Psoas muscle (tissue), 8 donors: ENCODE measurements at places on chromosomes 1 and 21. TPM values are rescaled to one million over a fixed set of nuclear protein-coding genes. Genes with fewer than 3 reads are reported as not detected.

PLCH2 gene
- 0.60 TPM for total RNA-seq

GRIK1 gene
- not detected for total RNA-seq

HSD3B1 gene
- not detected for total RNA-seq

FAM72D gene
- total RNA-seq, result not detected

SLC50A1 gene
- 8.1 TPM for total RNA-seq

CELSR2 gene
- 5.7 TPM for total RNA-seq

DNA sequence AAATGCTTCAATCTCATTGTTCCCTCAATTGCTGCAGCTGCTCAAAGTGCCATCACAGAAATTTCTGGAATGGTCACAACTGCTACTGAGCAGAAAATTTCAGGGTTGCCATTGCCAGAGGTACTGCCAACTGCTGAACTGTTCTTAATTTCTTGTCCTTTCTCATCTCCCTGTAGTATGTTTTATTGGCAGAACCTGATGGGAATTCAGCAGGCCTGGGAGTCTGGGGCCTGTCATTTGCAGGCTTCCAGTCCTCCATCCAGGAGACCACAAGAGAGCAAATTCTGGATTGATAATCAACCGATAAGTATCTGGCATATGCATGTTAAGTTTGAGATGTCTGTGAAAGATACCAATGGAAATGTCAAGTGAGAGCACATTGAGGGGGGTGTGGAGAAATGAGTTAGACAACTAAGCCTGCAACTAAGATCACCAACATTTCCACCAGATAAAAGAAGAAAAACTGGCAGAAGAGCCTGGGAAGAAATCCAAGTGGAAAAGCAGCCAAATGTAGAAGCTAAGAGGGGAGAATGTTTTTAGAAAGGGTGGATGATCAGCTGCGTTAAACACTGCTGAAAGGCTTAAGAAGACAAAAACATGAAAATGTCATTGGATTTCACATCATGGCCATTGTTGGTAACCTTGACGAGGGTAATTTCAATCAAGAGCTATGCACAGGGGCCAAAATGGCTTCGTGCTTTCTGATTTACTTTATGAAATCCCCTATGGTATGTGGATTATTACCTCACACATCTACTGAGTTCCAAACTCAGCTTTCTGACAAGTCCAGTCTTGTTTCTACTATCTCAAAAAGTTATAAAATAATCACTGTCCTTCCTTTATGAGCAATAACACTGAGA is 648.1 kb downstream of the PLPP3 start:
- no peaks in the 10 kb centered on the region for H3K27me3 ChIP-seq
- H3K36me3 ChIP-seq, result no peaks in the 10 kb centered on the region
- no peak for DNase-seq
- no peaks in the 10 kb centered on the region for H3K4me1 ChIP-seq
- H3K27ac ChIP-seq, result no peak overlapping the region
- no peak overlapping the region for H3K4me3 ChIP-seq

- peaks cover 3% of the 10 kb centered on the region for H3K4me1 ChIP-seq
- H3K36me3 ChIP-seq, result no peaks in the 10 kb centered on the region
- H3K27ac ChIP-seq, result no peak overlapping the region
- DNase-seq, result no peak
- H3K27me3 ChIP-seq, result peaks cover 38% of the 10 kb centered on the region
- no peak overlapping the region for H3K4me3 ChIP-seq
Observed at GRCh38 chr1:165114889-165115285, 241.6 kb downstream of the LMX1A start.

- H3K27ac ChIP-seq, result no peak overlapping the region
- H3K36me3 ChIP-seq, result no peaks in the 10 kb centered on the region
- H3K27me3 ChIP-seq, result no peaks in the 10 kb centered on the region
- H3K4me1 ChIP-seq, result peaks cover 13% of the 10 kb centered on the region
- DNase-seq, result no peak
Observed at GRCh38 chr1:203461717-203462116, 13.9 kb upstream of the PRELP start.

DNA sequence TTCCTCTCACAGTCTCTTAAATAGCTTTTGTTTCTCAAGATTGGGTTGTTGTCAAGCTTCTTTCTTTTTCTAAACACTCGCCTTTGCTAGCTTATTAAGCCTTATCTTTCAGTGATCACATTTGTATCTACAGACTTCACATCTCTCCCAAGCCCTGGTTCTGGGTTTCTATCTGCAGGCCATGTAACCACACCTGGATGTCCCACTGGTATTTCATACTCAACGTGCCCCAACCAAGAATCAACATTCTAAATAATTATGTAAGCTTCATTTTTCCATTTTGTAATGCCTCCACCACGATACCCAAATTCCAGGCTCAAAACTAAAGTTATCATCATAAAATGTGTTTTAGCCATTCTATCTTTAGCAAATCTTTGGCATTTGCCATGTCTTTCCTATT is 372.2 kb downstream of the USH2A start:
- no peak overlapping the region for H3K4me3 ChIP-seq
- no peaks in the 10 kb centered on the region for H3K27me3 ChIP-seq
- DNase-seq, result no peak
- no peaks in the 10 kb centered on the region for H3K4me1 ChIP-seq

DNA sequence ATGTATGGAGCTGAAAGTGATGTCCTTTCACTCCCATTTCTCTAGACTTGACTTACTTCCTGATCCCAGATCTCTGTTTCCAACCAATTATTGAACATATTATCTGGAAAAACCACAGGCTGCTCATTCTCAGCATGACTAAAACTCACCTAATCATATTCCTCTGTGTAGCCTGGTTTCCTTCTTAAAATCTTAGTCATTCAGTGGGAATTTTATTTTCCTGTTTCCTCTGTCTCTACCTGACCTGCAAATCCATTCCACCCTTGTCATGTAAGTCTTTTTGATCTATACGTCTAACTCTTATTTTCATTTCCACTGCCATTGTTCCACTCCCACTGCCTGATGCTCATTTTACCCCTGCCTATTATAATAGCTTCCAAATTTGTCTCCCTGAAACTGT is 67.9 kb upstream of the APOBEC4 start:
- H3K36me3 ChIP-seq, result no peaks in the 10 kb centered on the region
- H3K27me3 ChIP-seq, result no peaks in the 10 kb centered on the region
- no peak for DNase-seq
- H3K4me1 ChIP-seq, result no peaks in the 10 kb centered on the region

DNA sequence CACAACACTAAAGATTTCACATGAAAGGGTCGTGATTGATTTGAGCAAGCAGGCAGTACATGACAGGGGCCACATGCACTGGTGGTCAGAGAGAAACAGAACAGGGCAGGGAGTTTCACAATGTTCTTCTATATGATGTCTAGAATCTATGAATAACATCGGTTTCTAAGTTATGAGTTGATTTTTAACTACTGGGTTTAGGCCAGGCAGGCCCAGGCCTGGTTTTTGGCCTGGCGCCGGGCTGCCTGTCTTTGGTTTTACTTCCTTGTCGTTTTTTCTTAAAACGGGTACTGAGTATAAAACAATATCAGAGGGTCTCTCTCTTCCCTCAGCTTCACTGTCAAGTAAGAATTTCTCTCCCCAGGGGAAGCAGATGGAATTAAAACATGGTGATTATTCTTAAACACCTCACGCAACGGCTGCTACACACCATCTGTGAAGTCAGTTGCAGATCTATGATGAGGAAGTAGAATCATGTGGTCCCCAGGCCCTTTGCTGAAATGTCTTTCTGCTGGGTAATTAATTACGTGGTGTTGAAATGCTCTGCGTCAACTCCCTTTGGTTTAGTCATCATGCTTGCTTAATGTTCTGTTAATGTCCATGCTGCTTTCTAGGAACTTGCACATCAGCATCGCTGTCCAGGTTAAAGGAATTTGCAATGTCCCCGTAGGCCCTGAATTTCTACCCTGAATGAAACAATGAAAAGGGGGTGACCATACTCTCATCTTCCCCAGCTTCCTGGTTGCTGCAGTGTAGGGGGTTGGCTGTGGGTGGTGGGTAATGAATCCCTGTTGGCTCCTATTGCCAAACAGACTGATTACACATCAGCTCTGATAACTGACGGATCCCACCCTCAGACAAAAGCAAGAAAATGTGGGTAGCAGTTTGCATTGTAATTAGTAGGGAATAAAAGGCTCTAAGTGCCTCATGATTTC is 70.3 kb downstream of the SERINC2 start:
- H3K27ac ChIP-seq, result no peak overlapping the region
- H3K27me3 ChIP-seq, result no peaks in the 10 kb centered on the region
- H3K36me3 ChIP-seq, result no peaks in the 10 kb centered on the region
- no peaks in the 10 kb centered on the region for H3K4me1 ChIP-seq
- no peak for DNase-seq
- no peak overlapping the region for H3K4me3 ChIP-seq

DNA sequence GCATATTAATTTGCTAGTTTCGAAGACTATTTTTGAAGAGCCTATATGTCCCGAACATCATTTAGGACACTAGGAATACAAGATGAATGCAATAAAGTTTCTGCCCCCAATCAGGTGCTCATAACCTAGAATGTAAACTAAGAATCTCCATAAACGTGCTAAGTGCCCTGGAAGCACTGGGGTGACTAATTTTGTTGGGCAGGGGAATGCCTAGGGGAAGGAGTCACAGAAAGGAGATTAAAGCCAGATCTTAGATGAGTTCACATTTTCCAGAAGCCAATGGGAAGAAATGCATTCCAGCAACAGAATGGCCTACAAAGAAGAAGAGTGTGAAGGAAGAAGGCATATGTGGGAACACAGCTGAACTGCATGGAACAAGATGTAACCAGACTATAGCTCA is 19.5 kb downstream of the SCYL3 start:
- H3K4me1 ChIP-seq, result no peaks in the 10 kb centered on the region
- H3K36me3 ChIP-seq, result peaks cover 3% of the 10 kb centered on the region
- H3K27ac ChIP-seq, result no peak overlapping the region
- no peak for DNase-seq

- no peak for DNase-seq
- no peaks in the 10 kb centered on the region for H3K27me3 ChIP-seq
- no peak overlapping the region for H3K27ac ChIP-seq
Observed at GRCh38 chr1:185309566-185309965, 7.5 kb downstream of the IVNS1ABP start.
